ENCODE measurements at places on chromosomes 5 and 9.

- DNase-seq = no peak
Observed at GRCh38 chr9:131946180-131946579, 133.5 kb downstream of the MED27 start.

GRCh38 chr5:32115985-32116384 lies 58.1 kb downstream of the GOLPH3 start:
- DNase-seq = peak; percentile 39

- DNase-seq = no peak
Observed at GRCh38 chr5:55453211-55453610, 81.6 kb downstream of the PLPP1 start.

- DNase-seq = no peak
Observed at GRCh38 chr5:152107220-152107619, 182.6 kb upstream of the GLRA1 start.

GRCh38 chr5:22938362-22938761 lies 85.2 kb upstream of the CDH12 start:
- no peak for DNase-seq
